ENCODE measurements at places on chromosomes 16 and 17.

- DNase-seq: no peak
Observed at GRCh38 chr16:1163567-1164055, 10.7 kb downstream of the CACNA1H start.

DNA sequence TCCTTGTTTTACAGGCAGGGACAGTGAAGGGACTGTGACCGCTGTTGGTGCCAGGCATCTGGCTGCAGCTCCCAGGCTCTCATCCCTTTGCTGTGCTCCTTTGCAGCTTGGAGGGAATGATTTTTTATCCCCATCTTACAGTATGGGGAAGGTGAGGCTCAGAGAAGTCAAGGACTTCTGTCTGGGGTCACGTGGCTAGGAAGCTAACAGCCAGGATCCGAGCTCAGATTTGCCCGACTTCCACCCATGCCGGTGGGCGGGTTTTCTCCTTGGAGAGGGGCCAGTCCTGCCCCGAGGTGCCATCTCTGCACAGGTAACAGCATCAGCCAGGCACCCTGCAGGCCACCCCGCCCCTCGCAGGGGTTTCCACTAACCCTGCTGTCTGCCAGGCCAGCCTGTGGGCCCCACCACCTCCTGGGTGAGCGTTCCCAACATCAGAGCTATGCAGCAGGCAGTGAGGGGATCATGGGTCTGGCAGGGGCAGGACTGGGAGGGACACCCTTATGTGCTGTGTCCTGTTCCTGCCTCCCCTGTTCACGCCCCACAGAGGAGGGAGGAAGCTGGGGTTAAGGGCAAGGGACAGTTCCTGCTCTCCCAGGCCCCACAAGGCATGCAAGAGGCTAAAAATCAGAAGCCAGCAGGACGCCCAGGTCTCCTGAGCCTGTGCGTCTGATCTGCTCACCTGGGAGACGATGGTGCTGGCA, 25.4 kb downstream of the JPH3 start:
- DNase-seq: no peak

DNA sequence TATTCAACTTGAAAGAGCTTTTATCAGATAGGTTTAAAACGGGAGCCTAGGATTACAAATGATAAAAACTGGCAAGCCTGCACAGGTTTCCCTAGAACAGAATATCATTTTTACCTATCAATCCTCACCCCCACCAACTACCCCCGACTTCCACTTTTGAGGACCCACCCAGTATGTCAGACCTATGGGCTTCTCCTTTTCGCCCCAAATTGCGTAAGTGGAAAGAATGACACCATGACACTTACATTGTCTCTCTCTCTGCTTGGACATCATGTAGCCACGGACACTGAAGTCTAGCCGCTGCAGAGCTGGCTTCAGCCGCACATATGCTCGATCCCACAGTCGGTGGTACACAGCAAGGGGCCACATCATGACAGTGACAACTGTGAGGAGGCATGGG, 7.4 kb upstream of the PSMC3IP start:
- no peak for DNase-seq

GRCh38 chr17:40471846-40472732, 28.8 kb downstream of the IGFBP4 start:
- no peak for DNase-seq
